Activated CD4-positive, alpha-beta T cell treated with anti-CD3 and anti-CD28 coated beads, Interleukin-2, amount 50 U/mL, for 4 hours (primary cell): ENCODE measurements at places on chromosomes 2 and 18.

GRCh38 chr18:55185391-55185790 is 226.1 kb upstream of the CCDC68 start:
- no peak for DNase-seq

DNA sequence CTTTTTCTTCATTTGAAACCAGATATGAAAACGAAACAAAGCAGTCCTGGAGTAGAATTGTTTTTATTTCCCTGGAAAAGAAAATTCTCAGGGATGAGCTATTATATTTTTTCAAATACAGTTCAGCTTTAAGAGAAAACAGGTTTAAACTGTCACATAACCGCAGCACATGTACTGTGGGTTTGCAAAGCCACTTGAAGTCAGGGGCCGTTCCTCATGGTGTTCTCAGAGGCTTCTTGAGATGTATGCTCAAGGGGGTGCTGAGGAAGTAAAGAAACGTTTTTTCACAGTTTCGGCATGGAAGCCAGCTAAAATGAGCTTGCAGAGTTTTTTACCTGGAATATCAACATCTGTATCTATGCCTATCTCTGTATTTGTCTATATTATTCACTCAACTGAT is 225.3 kb downstream of the MC4R start:
- no peak for DNase-seq

DNA sequence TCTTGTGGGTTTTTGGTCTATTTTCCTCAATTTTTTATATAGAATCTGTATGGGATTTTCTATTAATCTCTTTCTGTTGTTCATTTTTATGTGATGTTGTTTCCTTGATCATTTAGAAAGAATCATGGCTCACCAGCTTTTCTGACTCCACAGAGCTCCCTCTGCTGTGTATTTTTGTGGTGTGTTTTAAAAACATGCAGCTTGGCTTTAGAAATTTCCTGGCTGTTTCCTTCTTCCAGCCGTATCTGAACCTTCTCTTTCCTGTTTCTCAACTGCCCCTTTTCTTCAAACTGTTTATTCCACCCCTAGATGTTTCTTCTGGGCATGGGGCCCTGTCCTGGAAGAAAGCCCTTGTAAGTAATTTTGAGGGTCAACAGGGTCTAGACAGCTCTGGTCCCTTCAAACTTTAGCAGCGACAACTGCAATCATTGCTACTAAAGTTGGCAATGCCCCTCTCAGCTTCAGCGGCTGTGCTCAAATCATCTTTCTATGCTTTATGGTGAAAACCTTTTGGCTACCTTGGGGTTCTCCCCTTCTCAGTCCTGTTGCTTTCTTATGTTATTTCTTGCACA is 17.6 kb upstream of the COPS8 start:
- DNase-seq = no peak

DNA sequence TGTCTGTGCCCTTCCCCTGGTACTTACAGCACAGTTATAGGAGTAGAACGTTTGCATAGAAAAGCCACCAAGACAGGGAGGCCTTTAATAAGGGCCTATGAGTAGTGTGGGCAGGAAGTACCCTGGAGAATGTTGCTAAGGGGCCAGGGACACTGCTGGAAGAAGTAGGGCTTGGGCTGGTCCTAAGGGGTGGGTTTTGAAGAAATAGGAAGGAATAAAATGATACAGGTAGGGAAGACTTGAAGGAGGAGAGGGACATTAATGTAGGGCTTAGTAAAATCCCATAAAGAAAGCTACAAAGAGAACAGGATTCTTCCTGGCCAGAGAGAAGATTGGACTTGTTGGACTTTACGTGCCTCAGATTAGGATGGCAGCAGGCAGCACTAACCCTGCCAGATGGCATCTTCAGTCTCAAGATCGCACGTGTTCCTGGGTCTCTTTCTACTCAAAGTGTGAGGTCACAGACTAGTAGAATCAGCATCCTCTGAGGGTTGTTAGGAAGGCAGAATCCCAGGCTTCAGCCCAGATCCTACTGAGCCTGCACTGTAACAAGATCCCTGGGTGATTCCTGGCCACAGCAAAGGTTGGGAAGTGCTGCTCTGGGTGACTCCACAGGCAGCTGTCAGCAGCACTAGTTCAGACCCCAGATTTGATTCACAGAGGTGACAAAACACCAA is 39.2 kb downstream of the EPAS1 start:
- DNase-seq = no peak

GRCh38 chr2:9753276-9753600 is 90.0 kb upstream of the TAF1B start:
- peak; percentile 54 for DNase-seq

- DNase-seq = no peak
Observed at GRCh38 chr2:23508066-23508390, 123.0 kb downstream of the KLHL29 start.

GRCh38 chr2:2222931-2223330 is 108.1 kb downstream of the MYT1L start:
- DNase-seq = no peak

GRCh38 chr18:12589448-12589847 is 68.5 kb downstream of the SPIRE1 start:
- DNase-seq = no peak

GRCh38 chr2:185208261-185208660 is 530.3 kb upstream of the FSIP2 start:
- no peak for DNase-seq

- DNase-seq = no peak
Observed at GRCh38 chr18:49531678-49532153, 30.1 kb upstream of the LIPG start.

GRCh38 chr18:51437280-51438271 is 240.1 kb upstream of the MEX3C start:
- no peak for DNase-seq

DNA sequence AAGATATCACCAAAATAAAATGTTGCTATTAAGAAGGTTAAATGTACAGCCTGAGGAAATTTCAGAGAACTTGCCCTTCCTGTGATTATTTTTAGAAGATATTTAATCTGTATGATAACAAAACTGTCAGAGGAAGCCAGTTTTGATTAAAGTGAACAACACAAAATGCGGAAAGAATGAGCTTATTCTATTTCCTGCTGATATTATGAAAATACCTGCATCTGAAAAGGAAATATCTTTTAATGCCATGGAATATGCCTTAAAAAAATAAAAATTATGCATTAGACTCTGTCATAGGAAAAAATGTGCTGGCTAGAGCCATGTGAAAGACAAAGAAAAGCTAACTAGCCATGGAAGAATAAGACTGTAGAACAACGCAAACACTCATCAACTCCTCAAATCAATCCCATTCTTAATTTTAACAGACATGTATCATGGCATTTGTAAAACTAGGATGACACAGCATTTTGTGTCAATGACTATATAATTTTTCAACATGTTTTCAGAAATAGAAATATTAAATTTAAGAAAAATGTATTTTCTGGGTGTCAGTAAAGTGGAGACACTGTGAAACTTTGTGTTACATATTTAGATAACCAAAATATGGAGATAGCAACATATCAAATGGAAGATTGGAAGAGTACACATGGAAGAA is 1768.2 kb downstream of the SUCLG1 start:
- DNase-seq = no peak

DNA sequence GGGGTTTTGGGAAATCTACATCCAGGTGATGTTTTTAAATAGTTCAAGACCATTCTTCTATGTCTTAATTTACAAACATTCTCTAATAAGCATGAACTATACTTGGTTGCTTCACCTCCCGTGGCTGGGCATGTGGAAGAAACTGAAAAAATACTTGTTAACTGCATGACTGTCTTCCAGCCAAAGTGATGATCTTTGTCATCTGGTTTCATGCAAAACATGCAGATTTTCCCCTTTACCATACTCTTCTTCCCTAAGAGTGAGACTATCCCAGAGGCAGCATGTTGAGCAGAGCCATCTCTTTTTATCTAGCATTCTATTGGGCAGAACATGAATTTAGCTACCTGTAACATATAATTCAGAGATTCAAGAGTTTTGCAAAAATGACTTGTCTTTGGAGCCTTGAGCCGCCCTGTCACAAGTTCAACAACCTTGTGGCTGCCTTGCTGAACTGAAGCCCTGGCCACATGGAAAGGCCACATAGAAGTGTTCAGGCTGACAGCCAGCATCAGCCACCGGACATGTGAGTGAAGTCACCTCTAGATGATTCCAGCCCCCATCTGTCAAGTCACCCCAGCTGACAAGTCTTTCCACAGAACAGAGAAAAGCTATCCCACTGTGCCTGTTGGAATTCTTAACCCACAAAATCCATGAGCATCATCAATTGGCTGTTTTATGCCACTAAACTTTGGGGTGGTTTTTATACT is 142.8 kb downstream of the ANKRD44 start:
- no peak for DNase-seq

- no peak for DNase-seq
Observed at GRCh38 chr2:236073867-236074655, 94.1 kb downstream of the GBX2 start.

DNA sequence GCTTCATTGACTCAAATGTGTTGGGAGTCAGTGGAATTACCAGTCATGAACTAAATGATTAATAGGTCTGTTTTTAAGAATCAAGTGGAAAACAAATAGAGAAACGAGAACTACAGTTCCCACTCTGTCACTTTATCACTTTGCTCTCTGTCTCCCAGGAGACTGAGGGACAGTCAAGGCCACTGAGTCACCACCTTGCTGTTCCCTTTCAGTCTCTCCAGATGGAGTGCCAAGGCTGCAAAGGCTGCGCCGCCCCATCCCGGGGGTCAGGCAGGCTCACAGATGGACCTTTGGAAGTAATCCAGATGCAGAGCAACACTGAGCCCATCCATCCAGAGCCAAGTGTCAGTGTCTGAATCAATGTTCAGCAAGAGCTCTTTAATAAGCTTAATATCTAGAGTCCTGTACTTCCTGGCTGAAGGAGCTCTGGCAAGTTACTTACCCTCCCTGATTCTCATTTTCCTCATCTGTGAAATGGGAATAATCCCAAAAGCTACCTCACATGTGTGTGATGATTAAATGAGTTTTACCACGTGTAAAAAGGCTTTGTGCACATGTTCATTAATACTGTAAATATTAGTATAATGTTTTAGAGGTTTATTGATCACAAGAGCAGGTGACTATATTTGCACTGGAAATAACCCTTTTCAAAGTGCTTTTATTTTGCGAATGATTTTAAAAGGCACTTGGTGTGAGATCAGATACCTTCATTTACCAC is 43.0 kb upstream of the EFEMP1 start:
- DNase-seq = no peak

- DNase-seq = no peak
Observed at GRCh38 chr2:3771576-3771975, 68.2 kb downstream of the DCDC2C start.

- no peak for DNase-seq
Observed at GRCh38 chr2:204336153-204336744, 209.0 kb upstream of the PARD3B start.

- DNase-seq = no peak
Observed at GRCh38 chr2:168480356-168480755, 24.3 kb downstream of the CERS6 start.

DNA sequence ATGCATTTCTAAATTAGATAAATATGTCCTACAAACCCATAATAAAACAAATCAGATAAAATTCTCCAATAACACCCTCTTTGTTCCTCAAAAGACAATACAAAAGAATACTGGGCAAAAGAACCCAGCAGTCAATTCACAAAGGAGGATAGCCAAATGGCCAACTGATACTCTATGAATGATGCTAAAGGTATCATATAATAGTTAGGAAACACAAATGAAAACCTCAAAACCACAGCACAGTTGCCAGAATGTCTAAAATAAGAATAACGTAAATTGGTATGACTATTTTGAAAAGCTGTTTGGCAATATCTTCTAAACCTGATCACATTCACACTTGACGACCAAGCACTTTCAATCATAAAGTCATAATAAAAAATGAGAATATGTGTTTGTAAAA is 315.4 kb downstream of the CDH7 start:
- DNase-seq = no peak

GRCh38 chr2:111030260-111030891 is 90.3 kb upstream of the BCL2L11 start:
- DNase-seq = no peak

GRCh38 chr2:180463608-180464007 is 456.5 kb upstream of the CWC22 start:
- no peak for DNase-seq

- DNase-seq = no peak
Observed at GRCh38 chr18:67417864-67418523, 98.5 kb downstream of the DSEL start.

GRCh38 chr2:219476652-219477151 is 22.0 kb upstream of the GMPPA start:
- DNase-seq = no peak

- DNase-seq = no peak
Observed at GRCh38 chr2:237874585-237875161, 15.2 kb downstream of the RAMP1 start.

DNA sequence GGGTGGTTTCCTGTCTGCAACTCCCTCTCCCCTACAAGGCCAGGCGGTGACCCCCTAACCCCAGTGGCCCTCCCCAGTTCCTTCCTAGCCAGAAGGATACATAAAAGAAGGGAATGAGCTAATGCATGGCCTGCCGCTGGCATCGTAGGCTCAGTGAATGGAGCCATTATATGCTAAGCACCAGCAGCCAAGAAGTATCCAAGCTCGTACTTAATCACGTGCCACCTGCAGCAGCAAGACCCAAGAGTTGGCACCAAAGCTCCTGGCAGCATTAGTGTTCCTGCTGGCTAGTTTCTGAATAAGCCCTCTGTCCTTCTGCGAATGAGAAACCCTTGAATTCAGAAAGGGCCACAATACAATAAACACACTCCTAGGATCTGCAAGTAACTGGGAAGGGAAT is 4.3 kb downstream of the DBI start:
- DNase-seq = no peak

DNA sequence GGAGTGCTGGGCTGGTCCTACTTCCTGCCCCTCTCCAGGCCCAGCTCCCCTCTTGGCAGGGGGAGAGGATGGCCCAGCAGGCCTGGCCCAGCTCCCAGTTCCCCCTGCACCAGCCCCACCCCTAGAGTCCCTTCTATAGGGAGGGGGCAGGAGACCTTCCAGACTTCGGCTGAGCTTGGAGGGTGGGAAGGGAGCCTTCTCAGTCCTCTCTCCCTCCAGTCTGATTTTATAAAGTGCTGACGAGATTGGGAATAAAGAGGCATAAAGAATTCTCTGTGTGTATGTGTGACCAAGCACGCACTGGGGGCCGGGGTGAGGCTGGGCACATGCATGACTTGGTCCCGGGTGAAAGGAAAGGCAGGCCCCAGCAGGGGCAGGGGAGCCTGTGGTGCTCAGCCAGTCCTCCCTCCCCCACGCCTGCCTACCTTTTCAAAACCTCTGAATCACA is 5.1 kb downstream of the CHPF start:
- DNase-seq = no peak

- no peak for DNase-seq
Observed at GRCh38 chr2:15538792-15539191, 22.3 kb downstream of the NBAS start.

GRCh38 chr2:239692362-239692851 is 291.6 kb upstream of the HDAC4 start:
- DNase-seq = no peak

DNA sequence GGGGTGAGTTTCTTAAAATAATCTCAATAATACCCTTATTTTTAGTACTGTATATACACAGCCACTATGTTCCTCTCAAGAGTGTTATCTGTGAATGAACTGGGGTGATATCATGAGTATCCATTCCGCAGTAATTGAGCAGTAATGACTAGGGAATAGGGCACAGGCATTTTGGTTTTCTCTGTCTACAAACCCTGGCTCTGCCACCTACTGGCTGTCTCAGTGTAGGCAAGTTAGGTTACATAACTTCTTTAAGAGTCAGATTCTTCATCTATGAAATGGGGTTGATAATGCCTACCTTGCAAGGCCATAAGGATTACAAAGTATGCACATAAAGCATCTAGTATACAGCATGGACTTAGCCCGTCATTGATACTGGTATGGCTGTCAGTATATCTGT is 555.8 kb downstream of the NRXN1 start:
- DNase-seq = no peak

GRCh38 chr2:207432453-207432852 is 97.3 kb upstream of the CREB1 start:
- no peak for DNase-seq
